ENCODE measurements at places on chromosomes 3 and 15.

DNA sequence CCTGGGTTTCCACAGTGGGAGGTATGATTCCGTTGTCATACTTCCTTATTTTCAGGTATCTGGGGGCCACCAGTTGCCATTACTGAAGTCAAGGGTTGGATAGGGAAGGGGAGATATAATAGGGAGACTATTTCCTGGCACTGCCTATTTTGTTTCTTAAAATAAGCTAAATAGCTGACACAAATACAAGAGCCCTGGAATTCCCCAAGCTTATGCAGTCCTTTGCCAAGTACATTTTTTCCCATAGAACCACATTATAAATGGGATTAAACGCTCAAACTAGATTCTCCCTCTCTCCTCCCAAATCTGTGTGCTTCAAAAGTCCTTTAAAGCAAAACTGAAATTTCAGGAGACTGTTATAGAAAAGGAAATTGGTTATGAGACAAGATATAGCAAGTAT is 68.7 kb downstream of the AP4E1 start:
- DNase-seq, result no peak

DNA sequence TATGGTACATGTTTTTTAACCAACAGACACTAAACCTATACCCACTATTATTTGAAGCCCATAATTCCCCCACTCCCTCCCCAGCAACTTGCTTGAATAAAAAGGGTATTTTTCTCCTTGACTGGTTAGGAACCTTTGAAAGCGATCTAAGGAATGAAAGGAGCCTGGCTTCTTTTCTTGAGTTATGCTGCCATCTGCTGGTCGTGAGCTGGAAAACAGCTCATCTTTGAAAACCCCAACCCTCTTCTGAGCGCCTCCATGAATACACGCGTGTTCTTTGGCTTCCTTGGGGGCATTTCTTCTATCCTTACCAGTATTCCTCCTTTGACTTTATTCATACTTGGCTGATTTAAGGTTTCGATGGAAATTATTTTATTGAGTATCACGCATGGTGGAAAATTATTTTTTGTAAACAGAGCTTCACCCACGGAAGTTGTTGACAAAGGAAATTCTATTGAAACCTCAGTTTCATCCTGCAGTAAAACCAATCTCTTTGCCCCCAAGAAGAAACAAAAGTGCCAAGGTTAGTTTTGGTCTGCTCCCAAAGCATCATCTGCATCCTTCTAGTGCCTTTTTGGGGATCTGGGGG is 171.6 kb downstream of the SV2B start:
- DNase-seq, result peak; percentile 61

GRCh38 chr15:65058394-65059368 is 9.1 kb downstream of the RASL12 start:
- no peak for DNase-seq

GRCh38 chr3:13313813-13314212 is 106.3 kb downstream of the NUP210 start:
- no peak for DNase-seq

- no peak for DNase-seq
Measured at GRCh38 chr15:34737477-34737876, 17.3 kb downstream of the GJD2 start.

DNA sequence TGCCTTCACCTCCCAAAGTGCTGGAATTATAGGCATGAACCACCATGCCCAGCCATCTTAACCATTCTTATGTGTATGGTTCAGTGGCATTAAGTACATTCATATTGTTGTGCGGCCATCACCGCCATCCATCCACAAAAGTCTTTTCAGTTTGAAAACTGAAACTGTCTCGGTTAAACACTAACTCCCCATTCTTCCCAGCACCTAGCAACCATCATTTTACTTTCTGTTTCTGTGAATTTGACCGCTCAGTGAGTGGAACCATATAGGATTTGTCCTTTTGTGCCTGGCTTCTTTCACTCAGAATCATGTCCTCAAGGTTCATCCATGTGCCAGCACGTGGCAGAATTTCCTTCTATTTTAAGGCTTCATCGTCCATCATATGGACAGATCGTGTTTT is 5.8 kb downstream of the MCM2 start:
- no peak for DNase-seq

GRCh38 chr3:106839576-106840280 is 537.5 kb upstream of the CCDC54 start:
- no peak for DNase-seq

All from stimulated activated CD4-positive, alpha-beta T cell treated with anti-CD3 and anti-CD28 coated beads, Interleukin-12 subunit alpha, Interleukin-12 subunit beta, amount 100 ng/mL, for 48 hours (primary cell).